ENCODE measurements at places on chromosomes 16 and 17.
A peak's percentile ranks its signal among the peaks of the same experiment; 100 is the strongest.

DNA sequence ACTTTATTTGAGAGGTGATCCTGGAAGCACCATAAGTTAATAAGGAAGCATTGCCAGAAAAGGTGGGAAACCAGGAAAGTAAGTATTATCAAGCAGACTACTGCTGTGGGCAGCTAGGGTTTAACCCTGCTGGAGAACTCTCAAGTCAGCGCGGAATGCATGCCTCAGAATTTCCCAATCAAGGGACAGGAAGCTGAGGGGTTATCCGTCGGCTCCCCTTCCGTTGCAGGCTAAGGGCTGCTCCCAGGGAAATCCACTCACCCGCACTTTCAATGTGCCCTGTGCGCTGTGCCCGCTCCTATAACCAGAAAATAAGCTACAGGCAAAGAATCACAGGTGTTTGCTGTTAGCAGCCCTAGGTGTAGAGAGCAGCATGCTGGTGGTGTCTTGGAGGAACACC lies 138.5 kb upstream of the CACNG3 start:
- DNase-seq: no peak

- DNase-seq: no peak
Measured at GRCh38 chr17:45924332-45924820, 30.0 kb downstream of the MAPT start.

- no peak for DNase-seq
Measured at GRCh38 chr16:86755571-86756006, 177.2 kb downstream of the FOXL1 start.

DNA sequence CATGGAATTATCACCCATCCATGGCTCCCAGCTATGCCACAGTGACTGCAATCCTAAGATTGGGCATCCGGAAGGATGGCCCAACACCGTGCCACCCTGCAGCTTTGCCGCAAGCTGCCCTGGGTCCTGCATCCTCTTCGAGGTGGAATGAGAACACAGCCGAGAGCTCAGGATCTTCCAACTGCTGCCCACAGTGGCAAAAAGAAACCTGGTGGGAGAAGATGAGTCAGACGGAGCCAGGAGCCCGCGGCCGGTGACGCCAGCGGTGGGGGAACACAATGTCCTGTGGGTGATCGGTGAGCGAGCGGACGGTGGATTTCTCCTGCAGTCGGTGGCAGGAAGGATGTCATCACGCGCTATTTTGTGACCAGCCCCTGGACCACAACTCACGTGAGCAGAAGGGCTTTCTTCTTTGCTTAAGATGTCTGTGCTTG lies 20.1 kb downstream of the CD7 start:
- DNase-seq: peak; percentile 81

- no peak for DNase-seq
Measured at GRCh38 chr16:70481929-70482536, 27.6 kb downstream of the FCSK start.

DNA sequence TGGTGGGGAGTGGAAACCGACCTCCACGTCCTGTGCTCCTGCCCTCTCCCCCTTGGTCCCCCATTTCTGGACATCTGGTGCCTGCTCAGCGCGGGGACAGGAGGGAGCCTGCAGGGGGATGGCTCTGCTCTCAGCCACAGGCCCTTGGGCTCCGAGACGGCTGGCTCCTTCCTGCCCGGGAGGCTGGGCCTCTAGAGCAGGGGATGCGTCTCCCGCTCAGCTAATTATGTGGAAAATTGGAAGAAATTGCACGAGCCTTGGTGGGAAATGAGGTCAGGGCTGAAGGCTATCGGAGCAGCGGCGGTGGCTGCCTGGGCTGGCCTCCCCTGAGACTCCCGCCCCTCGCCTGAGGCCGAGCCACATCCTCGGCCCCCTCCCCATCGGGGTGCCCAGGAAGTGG lies 154.6 kb upstream of the CIBAR2 start:
- DNase-seq: no peak

GRCh38 chr17:57096472-57097202 lies 11.6 kb downstream of the AKAP1 start:
- DNase-seq: no peak

DNA sequence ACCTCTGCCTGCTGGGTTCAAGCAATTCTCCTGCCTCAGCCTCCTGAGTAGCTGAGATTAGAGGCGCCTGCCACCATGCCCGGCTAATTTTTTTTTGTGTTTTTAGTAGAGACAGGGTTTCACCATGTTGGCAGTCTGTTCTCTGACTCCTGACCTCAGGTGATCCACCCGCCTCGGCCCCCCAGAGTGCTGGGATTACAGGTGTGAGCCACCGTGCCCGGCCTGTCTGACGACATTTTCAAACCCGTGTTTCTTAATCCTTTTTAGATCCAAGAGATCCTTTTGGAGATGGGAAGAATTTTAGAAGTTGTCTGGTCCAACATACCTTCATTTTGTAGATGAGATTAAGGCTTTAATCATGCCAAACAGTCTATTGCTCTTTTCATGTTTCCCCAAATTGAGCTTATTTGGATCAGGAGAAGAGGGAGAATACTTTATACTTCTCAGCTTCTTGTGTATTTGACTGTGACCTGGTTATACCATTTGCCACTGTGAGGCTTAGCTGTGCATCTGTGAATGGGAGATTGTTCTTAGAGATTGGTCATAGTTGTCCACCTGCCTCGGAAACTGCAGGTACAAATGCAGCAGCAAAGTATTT lies 25.8 kb downstream of the USP10 start:
- no peak for DNase-seq

DNA sequence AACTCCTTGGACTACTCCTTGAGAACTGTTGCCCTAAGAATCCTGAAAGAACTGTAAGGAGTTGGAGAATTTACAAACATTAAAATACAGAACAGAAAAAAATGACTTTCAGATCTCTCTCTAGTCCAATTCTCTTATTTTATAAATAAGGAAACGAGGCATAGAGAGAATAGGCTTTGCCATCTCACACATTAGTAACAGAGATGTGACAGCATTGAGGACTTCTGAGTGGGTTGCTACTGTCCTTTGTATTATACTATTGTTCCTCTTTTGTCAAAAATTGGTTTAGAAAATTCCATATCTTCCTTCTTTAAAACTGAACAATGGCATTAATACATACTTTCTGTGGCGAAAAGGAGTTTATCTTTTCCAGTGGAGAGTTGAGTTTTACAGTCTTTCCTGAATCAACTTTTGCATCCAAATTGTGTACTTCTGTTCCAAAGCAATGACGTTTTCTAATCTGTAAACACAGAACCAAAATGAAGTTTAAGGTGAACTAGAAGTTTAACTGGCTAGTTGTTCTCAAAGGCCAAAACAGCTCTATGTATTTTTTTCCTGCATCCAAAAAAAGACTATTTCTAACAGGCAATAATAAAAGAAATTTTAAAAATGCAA lies 16.5 kb downstream of the BRIP1 start:
- DNase-seq: no peak

DNA sequence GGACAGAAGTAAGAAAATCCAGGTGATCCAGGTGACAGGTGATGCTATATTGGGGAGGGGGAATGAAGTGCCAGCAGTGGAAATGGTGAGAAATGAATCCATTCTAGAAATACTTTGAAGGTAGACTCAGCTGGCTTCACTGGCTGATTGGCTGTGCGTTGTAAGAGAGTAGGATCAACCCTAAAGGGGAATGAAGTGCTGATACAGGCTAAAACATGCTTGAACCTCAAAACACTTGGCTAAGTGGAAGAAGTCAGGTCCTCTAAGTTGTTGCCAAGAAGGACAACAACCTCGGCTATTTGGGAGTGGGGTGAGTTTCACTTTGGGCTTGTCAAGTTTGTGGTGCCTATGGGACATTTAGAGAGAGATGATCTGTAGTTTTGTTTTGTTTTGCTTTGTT lies 24.1 kb upstream of the SCNN1B start:
- no peak for DNase-seq

DNA sequence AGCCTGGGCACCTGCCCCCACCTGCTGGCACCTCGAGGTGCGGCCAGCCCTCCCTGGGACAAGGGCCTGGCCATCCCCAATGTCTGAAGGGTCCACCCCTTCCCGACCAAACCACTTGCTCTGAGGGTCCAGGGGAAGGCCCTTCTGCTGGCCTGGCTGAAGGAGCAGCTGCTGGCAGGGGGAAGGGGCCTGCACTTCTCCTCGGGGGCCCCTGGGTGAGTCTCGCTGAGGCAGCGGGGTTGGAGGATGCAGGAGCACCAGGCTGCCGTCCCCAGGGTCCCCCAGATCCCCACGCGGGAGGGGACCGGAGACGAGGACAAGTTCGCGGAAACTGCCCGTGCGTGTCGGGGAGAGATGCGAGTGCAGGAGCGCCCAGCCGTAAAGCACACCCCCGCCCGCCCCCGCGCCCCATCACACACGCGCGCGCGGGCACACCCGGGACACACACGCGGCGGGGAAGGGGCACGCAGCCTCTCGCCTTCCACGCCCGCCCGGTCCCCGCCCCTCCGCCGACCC lies 725 bp upstream of the CACNA1H start:
- peak; percentile 42 for DNase-seq

GRCh38 chr16:87317750-87318644 lies 805 bp upstream of the C16orf95 start:
- DNase-seq: no peak

DNA sequence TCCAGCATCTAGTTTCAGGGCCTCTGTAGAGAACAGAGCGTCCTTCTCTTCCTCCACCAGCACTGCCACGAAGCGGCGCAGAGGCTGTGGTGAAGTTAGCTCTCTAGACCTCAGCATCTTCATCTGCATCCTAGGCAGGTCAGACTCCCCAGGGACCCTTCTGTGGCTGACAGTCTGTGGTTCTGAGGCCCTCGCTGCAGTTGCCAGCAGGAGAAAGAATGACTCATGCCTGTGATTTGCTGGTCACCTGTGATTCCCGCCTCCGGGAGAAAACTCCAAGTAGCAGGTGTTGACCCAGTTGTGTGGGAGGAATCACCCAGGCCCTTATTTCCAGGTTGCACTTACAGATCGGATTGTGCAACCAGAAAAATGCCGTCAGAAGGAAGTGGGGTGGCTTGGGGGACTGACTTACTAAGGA lies 117.3 kb upstream of the CACNG5 start:
- DNase-seq: no peak

- no peak for DNase-seq
Measured at GRCh38 chr16:56277075-56277474, 85.8 kb downstream of the GNAO1 start.

GRCh38 chr16:29809850-29810698 lies 1.9 kb upstream of the PRRT2 start:
- DNase-seq: no peak

GRCh38 chr16:87826798-87827587 lies 42.3 kb downstream of the SLC7A5 start:
- DNase-seq: no peak

DNA sequence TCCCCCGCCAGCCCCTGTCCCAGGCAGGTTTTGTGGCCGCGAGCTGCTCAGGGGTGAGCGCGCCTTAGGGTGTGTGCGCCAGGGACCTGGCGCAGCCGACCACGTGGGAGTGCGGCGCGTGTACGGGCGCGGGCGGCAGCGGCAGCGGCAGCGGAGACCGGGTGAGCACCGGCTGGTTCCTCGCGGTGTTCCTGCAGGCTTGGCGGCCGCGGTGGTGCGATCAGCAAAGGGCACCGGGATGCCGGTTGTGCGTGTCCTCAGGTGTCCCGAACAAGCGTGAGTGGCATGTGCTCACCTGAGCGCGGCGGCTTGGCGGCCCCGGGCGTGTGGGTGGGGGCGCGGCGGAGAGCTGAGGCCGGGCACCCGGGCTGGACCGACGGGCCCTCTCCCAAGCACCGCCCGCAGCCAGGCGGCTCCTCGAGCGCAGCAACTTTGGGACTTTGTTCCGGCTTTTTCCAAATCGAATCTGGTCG lies 381 bp upstream of the HSD11B2 start:
- DNase-seq: no peak

DNA sequence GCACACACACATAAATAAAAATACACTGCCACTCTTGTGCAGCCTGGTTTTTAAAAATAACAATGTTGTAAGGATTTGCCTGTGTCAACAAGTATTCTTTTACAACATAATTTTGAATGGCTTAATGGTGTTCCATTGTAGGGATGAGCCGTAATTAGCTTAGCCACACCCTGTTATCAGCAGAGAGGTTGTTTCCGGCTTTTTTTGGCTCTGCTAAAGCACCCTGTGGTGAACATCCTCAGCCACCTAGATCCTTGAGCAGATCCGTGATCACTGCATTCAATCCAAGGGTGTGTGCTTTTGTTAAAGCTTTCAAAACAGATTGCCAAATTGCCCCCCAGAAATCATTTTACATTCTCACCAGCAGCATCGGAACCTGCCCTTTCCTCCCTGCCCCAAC lies 7.0 kb downstream of the KATNB1 start:
- no peak for DNase-seq

Data from effector CD4-positive, alpha-beta T cell (primary cell).